ENCODE measurements at places on chromosomes 4 and X.

GRCh38 chr4:8202108-8203051, 3.3 kb downstream of the SH3TC1 start:
- no peak for DNase-seq

DNA sequence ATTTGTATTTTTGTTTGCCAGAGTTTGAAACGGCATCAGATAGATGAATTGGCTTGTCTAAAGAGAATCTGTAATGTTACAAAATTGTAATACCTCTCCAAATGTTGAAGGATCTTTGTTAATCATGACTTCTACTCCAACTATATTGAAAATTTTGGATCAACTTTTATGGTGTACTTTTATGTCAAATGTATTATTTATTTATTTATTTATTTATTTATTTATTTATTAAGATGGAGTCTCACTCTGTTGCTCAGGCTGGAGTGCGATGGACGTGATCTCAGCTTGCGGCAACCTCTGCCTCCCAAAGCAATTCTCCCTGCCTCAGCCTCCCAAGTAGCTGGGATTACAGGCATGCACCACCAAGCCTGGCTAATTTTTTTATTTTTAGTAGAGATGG, 36.0 kb downstream of the RPA4 start:
- DNase-seq: no peak

DNA sequence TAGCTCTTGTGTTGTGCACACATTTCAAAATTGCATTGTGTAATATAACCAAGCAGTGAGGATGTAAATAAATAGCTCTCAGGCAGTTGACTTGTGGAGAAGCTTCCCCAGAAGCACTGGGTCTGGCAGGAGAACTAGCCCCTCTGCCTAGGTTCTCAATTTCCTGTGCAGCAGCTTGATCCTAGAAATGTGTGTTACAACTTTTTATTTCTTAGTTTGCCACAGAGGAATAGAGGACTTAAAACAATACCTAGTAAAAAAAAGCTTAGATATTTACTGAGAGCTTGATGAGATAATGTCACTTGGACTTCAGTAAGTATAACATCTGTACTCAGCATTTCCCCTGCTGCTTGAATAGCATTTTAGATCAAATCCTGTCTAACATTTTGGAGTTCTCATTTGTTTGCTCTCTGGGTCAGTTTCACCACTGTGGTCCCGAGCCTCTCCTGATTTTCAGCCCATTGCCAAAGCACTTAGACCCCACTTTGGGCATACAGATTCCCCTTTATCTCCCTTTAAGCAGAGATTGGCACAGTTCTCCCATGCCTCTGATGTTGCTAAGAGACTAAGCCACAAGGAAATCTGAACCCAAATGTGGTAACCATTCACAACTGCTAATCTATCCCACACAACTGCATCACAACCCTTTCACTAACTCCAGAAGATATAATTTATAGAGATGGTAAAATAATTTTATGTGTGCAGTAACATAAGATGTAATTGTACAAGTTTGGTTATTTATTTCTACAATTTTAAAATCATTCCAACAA, 98.2 kb upstream of the NRK start:
- DNase-seq: no peak

GRCh38 chr4:186854256-186854655, 130.6 kb upstream of the FAT1 start:
- no peak for DNase-seq

- no peak for DNase-seq
Observed at GRCh38 chr4:38570647-38571276, 93.2 kb upstream of the KLF3 start.

DNA sequence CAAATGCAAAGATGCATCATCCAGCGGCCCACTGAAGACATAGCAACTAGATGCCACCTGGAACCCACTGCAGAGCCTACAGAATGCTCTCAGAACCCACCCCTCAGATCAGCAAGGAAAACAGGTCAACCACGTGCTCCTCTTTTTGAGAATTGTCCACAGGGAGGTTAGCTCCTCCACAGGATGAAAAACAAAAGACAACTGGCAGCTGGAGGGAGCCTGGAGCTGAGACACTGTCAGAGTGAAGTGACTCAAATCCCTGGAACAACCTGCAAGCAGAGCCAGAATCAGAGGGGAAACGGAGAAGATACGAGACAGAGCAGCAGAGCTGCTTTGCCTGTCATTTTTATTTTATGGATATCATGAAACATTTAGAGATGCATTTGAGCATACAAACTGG, 277.6 kb downstream of the GASK1B start:
- no peak for DNase-seq

DNA sequence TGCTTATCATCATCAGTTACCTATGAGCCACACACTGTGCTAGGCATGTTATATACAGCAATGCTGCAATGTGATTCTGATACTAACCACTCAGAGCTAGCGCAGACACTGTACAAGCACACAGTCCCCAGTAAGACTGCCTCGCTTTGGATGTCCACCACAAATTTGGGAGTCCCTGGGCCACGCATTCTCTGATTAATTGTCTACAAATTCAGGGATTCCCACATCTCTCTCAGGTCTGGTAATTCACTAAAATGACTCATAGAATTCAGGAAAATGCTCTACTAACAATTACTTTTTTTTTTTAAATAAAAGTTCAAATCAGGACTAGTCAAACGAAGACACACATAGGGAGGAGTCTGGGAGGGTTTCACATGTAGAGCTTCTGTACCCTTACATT, 652.1 kb upstream of the AADAT start:
- DNase-seq: no peak

DNA sequence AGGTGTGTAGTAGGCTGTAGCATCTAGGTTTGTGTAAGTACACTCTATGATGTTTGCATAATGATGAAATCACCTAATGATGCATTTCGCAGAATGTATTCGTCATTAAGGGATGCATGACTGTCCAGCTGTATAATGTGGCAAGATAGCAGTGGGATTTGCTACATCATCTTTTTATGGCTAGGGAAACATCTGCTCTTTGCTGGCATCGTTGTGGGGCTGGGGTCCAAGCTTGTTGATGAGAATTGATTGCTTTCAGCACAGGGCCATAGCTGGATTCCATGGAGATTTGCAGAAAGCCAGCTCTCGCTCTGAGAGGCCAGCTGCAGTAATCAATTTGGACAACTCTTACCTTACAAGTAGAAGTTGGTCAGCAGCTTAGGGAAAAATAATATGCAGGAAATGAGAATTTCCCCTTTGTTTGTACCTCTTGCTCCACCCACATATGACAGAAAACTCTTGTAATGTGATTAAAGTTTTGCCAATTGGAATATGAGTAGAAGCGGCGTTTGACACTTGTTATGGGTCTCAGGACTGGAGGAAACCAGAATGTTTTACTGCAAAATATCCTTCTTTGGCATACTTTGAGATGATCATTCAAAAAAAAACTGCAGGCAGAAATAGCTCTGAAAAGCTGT, 310.5 kb downstream of the RAPGEF2 start:
- DNase-seq: no peak

GRCh38 chrX:12955882-12956703, 18.8 kb upstream of the TMSB4X start:
- peak; percentile 89 for DNase-seq

DNA sequence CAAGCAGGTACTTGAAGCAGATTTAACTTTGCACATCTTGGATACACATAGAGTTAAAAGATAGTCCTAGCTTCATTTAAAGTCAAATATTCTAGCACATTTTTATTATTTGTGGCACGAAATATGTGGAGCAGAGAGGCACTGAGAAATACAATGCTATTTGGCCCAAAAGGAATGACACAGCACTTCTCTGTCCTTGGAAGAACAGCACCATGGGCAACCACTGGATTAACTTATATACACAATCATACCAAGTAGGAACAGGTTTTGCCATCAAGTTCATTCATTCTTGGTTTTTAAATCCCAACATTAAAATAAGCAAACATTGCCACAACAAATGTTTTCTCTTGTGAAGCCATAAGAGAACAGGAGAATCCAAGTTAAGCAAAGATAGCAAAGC, 924 bp upstream of the ENAM start:
- DNase-seq: no peak

DNA sequence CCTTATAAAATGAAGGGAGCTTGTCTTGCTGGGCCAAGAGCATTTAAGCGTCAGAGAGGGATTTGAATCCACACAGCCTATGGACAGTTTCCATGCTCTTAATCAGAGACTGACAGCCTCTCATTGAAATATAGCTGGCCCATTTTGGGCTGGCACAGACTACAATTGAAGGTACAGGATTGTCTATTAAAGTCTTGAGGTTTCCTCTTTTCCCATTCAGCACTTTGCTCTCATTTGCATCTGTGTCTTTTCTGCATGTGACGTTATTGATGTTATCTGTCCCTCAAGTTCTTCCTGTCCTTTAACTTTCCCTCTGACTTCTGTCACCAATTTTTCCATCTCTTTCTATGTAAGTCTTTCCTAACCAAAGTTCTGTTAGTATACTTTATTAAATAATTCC, 133.3 kb upstream of the SFRP2 start:
- no peak for DNase-seq

DNA sequence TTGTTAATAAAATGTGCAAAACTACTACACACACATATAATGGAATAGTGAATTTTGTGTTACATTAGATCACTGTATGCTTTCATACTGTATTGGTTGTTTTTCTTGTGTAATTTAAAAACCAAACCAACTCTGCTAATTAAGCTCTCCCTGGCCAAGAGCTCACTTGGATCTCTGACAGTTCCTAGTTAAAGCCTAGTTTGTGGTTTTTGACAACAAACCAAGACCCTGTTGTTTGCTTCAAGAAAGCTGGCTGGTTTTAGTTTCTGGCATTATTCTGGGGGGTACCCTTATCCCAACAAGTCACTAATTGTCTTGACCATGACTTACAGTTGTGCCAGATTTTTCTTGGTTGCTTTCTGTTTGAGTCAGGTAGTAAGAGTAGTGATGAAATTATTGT, 121.4 kb upstream of the CXorf66 start:
- no peak for DNase-seq

DNA sequence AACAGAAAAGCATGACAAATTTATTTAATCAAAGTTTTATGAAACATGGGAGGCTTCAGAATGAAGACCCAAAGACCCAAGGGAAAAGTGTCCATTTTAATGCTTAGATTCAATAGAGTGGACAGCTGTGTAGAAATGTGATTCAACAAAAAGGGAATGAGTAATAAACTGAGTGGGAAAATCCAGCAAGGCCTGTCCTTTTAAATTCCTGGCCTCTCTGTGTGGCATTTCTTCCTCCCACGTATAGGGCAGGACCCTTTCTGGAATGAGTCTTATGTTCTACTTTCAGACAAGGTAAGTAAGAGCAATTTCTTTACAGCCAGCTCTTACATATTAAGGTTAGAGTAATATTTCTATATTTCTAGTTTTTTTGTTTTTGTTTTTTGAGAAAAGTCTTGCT, 14.5 kb downstream of the AASDH start:
- DNase-seq: no peak

DNA sequence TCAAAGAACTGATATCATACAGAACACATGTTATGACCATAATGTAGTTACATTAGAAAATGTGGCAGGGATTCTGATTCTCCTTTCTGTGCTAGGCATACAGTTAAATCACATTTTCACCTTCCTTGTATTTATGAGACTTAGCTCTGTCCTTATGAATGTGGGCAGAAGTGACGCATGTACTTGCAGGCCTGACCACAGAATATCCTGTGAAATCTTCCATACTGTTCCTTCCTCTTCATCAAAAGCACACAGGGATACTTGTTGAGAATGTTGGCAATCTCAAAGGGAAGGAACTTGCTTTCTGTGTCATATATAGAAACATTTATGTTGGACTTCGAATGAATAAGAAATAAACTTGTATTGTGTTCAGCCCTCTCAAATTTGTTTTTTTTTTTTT, 17.2 kb upstream of the MYOZ2 start:
- no peak for DNase-seq

All from CMK (cell line).